ENCODE measurements at places on chromosomes 3 and 15.
A peak's percentile ranks its signal among the peaks of the same experiment; 100 is the strongest.

DNA sequence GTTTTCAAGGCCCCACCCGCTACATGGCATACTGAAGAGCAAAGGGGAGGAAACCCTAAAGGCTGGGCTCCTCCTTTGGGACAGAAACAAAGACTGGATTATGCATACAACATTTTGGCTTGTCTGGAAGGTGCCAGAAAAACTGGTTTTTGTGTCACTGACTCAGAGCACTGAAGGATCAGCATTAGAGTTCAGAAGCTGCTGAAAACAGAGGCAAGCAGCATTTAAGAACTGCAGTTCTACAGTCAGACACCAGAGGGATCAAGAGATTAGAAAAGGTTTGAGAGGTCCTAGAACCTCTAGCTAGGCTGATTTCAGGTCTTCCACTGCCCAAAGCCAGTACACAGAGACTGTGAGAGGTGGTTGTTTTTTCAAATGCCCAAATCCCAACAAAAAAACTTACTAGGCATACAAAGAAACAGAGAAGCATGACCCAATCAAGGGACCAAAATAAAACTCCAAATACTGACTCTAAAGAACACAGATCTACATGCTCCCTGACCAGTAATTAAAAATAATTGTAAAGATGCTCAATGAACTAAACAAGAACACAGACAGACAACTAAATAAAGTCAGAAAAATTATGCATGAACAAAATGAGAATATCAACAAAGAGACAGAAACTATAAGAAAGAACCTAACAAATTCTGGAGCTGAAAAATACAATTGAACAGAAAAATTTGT, 91.2 kb downstream of the SENP2 start:
- peak; percentile 83 for DNase-seq

DNA sequence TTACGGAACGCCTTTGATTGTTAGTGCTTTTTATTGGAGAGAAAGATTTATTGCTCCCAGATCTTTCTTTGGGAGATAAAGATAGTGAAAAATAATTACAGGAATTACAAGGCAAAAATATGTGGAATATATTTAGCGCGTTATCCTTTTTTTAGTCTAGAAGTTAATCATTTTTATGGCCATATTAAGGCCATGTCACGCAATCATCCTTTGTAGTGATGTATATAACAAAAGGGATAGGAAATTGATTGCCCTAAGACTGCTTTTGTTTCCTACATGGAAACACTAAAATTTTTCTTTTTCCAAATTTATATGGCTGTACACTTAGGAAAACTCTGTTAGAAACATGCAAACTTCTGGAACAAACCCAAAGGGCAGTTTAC, 1.5 kb downstream of the TRPC1 start:
- no peak for DNase-seq

DNA sequence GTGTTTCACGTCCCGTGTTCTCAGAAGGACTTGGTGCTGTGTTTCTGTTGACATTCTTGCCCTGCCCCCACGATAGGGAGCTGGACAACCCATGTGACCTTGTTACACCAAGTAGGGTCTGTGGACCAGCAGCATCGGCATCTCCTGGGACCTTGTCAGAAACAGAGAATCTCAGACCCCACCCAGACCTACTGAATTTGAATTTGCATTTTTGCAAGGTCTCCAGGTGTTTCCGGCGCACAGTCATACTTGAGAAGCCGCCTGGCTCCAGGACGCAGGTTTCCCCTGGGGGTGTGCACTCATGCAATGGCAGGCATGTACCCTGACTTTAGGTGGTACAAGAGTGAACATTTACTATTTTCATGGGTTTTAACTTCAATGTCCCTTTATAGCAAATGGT, 117.9 kb downstream of the TLE3 start:
- no peak for DNase-seq

GRCh38 chr15:40354408-40355171, 3.4 kb upstream of the DISP2 start:
- peak; percentile 44 for DNase-seq

DNA sequence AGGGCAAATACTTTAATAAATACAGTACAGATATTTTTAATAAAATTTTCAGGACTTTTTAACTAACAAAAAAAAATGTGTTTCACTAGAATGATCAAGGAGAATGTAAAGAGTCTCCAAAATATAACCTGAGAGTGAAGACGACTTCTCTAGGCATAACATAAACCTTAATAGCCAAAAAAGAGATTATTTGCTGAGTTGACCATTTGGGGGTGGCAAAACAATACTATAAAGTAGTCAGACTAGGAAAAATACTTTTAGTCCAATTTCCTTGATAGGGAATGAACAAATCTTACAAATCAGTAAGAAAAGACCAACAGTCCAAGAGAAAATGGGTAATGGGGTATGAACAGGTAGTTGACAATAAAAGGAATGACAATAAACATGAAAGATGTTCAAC, 29.4 kb upstream of the GATM start:
- no peak for DNase-seq

DNA sequence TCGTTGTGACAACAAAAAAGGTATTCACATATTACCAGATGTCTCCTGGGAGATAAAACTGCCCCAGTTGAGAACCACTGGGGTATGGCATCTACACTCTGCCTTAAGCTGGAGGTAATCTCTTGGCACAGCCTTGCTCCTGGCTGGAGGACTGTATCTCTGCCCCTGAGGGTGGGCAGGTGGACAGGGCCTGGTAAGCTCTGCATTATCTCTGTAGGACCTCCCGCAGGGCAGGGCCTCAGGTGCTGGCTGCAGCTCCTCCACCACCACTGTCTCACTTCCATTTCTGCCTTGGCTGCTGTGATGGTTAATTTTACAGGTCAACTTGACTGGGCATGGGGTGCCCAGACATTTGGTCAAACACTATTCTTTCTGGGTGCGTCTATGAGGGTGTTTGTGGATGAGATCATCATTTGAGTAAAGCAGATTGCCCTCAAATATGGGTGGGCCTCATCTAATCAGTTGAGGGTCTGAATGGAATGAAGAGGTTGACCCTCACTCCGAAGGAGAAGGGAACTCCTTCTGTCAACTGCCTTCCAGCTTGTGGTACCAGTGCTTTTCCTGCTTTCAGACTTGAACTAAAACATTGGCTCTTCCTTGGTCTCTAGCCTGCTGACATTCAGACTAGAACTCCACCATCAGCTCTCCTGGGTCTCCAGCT, 9.8 kb upstream of the RHCG start:
- DNase-seq = no peak

- peak; percentile 0 for DNase-seq
Measured at GRCh38 chr3:126678693-126679317, 23.9 kb upstream of the TXNRD3 start.

DNA sequence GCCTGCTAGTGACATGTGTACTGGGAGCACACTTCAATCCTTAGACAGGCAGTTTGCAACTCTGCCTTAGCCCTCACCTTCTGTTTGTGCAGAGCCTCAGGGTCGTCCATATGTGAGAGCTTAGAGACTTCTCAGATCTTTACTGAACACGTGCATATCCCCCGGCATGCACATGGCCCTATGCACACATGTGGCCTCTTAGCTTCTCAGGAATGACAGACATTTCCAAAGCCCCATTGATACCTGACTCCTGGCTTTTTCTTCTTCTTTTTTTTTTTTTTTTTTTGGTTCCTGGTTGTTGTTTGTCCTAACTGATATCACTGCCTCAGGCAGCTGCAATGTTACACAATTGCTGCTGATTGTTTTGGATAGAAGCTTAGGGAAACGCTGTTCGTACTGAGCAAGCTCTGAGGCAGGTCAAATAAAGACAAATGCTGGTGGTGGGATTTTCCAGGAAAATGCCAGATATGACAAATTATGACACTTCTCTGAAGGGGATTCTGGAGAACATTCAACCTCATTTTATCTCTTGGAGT, 107.2 kb upstream of the RGMA start:
- DNase-seq = no peak

- no peak for DNase-seq
Measured at GRCh38 chr3:53705774-53706173, 140.4 kb downstream of the CHDH start.

GRCh38 chr3:64443546-64444381, 218.5 kb upstream of the PRICKLE2 start:
- no peak for DNase-seq

DNA sequence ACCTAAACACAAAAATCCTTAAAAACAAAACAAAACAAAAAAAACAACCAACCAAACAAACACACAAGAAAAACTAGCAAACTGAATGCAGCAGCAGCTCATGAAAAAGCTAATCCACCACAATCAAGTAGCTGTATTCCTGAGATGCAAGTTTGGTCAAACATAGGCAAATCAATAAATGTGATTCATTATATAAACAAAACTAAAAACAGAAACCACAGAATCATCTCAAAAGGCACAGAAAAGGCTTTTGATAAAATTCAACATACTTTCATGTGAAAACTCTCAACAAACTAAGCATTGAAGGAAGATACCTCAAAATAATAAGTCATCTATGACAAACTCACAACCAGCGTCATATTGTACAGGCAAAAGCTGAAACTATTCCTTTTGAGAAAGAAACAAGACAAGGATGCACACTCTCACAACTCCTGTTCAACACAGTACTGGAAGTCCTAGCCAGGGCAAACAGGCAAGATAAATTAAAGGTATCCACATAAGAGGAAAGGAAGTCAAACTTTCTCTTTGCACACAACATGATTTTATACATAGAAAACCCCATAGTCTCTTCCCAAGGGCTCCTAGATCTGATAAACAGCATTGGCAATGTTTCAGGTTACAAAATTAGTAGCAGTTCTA, 495.1 kb upstream of the SGO1 start:
- DNase-seq = no peak

GRCh38 chr15:51493892-51494291, 128.7 kb downstream of the DMXL2 start:
- DNase-seq = no peak

DNA sequence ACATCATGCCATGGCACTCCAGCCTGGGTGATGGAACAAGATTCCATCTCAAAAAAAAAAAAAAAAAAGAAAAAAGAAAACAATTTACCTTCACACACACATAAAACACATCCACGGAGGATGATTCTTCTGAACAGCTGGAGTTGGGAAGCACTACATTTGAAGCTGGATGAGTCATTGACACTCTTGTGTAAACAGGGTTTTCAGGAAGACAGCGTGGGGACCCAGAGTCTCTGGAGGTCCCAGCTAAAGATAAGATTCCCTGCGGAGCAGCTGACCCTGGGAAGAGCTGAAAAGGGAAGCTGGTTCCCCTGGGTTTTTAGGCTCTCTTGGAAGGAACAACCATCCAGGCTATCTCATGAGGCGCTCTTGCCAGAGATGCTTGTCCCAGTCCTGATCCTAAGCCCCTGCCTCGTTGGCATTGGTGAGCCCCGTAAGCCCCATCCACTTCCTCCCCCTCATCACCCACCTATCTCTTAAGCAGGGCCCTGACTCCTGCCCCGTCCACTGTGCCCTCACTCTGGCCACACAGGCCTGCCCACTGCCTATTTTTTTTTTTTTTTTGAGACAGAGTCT, 32.0 kb upstream of the FURIN start:
- DNase-seq = no peak

DNA sequence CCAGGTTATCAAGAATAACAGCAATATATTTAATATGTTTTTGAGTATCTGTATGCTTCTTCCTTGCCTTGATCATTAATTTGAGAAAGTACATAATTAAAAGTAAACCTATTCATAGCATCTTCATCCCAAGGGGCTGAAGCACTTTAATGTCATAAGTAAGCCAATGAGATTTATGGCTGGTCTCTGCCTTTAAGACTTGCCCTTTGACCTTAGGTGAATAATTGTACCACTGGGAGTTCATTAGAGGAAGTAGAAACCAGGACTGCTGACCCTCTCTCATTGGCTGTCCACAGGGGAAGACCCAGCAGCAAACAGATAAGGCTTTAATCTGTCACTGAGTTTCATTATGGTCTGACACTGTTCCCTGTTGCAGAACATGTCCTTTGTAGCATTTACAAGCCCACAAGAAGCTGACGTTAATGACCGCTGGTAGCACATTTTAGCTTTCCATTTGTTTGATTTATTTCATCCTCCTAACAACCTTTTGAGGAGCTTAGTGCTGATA, 16.3 kb upstream of the ERC2 start:
- DNase-seq = no peak

DNA sequence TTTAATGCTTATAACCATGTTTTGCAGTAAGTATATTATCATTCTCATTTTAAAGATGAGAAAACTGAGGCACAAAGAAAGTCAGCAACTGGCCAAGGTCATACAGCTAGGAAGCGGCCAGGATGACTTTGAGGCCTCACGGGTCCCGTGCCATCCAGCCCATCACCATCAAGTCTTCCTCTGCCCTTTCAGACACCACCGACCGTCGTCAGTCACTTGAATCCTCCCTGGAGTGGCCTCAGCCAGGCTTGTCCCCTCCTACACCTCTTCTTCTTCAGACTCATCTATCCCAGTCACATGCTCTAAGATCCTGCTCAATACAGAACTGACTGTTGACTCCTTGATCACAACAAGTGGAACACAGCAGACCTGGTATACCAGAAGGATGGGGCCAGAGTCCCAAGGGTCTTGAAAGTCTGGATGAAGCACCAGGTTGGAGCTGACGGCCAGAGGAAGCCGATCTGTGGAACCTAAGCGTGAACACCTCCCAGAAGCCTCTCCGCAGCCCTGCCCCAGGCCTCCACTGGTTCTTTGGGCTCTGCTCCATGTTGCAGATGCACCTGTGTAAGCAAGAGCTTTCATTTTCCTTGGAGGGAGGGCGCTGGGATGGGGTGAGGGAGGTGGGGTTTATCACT, 22.1 kb downstream of the ITGA11 start:
- DNase-seq = no peak

DNA sequence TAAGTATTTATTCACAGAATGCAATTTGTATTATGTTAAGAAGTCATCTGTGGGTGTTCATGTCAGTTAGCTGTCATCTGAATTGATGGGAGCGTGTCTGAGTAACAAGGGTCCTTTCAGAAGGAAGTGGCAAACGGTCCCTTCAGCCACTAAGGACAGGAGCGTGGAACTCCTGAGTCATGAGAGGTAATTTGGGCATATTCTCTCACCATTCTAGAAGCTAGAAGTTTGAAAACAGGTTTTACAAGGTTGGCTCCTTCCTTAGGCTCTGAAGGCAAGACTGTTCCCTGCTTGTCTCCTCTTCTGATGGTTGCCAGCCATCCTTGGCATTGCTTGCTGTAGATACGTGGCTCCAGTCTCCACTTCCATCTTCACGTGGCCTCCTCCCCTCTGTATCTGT, 19.7 kb downstream of the ABHD2 start:
- DNase-seq = no peak

- no peak for DNase-seq
Measured at GRCh38 chr3:193932136-193932535, 203.8 kb upstream of the HES1 start.

All from Calu3 (cell line).